Stimulated activated CD4-positive, alpha-beta T cell treated with anti-CD3 and anti-CD28 coated beads, Interleukin-1b, Interleukin-23, amount 100 ng/mL, for 48 hours (primary cell): ENCODE measurements at places on chromosomes 2 and 18.

DNA sequence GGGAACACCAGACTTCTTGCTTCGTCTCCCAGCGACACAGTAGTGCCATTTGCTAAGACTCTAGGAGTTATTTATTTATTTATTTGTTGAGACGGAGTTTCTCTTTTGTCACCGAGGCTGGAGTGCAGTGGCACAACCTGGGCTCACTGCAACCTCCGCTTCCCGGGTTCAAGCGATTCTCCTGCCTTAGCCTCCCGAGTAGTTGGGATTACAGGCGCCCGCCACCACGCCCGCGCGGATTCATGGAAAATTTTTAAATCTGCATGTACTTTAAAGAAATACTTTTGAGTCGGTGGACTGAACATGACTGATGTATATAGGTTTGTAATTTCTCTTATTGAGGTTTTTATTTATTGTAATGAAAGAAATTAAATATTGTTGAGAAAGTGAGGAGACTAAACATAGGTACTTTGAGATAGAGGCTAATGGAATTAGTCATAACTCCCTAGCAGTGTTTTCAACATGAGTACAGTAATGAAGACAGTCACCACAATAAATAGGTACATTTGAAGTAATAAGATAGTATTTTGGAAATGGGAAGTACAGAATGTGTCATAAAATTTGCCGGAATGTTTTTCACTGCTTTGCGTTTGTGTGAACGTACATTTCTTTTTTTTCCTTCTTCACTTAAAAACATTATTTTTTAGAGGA lies 983 bp downstream of the MTX2 start:
- DNase-seq = no peak

DNA sequence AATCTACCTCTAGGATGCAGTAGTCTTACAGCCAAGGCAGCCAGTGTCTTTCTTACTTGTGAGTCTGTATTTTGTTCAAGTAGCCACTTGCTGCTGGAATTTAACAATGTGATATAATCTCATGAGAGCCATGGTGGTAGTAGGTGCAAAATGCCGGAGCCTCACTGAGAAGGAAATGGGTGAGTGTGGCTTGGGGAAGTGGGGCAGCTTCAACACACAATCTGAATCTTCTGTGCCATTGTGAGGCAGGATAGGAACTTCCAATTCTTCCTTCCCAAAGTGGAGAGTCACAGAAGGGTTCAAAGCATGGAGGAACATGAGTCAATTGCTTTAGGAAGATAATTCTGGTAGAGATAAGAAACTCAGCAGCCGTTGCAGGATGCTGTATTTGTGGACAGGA lies 158.7 kb upstream of the APCDD1 start:
- DNase-seq = no peak

- no peak for DNase-seq
Measured at GRCh38 chr18:31686572-31686971, 2.2 kb upstream of the B4GALT6 start.

GRCh38 chr18:45860492-45860891 lies 35.0 kb downstream of the SIGLEC15 start:
- no peak for DNase-seq

GRCh38 chr18:30915336-30915988 lies 127.1 kb downstream of the DSC3 start:
- no peak for DNase-seq

GRCh38 chr2:176293334-176293733 lies 24.1 kb downstream of the MTX2 start:
- DNase-seq = no peak

GRCh38 chr2:30456106-30456505 lies 9.1 kb downstream of the LCLAT1 start:
- no peak for DNase-seq

- no peak for DNase-seq
Measured at GRCh38 chr2:46715541-46715940, 200.1 kb downstream of the MCFD2 start.

- DNase-seq = no peak
Measured at GRCh38 chr2:64640153-64641044, 13.3 kb downstream of the SERTAD2 start.

GRCh38 chr2:201273330-201273983 lies 13.1 kb downstream of the CASP8 start:
- DNase-seq = no peak

GRCh38 chr2:65073879-65074565 lies 17.8 kb downstream of the CEP68 start:
- no peak for DNase-seq

DNA sequence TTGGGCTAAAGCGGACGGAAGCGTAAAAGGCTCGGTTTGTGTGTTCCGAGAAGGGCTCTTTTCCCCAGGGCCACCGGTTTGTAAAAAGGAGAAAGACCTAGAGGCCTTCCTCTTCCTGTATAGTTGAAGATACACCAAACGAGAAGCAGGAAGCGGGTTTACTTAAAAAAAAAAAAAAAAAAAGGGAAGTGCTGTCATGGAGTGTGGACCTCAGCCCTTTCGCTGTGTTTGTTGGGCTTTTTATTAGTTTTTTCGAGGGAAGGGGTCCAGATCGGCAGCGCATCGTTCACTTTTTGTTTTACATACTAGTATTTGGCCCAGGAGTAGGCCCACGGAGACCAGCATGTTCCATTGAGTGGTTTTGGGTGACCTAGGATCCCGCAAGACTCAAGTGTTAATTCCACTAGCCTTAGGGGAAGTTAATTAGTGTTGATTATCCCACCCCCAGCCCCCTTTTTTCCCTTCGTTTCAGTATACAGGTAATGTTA lies 676 bp downstream of the ACTR2 start:
- DNase-seq = peak; percentile 14

GRCh38 chr2:191740016-191740419 lies 62.1 kb downstream of the NABP1 start:
- peak; percentile 45 for DNase-seq

DNA sequence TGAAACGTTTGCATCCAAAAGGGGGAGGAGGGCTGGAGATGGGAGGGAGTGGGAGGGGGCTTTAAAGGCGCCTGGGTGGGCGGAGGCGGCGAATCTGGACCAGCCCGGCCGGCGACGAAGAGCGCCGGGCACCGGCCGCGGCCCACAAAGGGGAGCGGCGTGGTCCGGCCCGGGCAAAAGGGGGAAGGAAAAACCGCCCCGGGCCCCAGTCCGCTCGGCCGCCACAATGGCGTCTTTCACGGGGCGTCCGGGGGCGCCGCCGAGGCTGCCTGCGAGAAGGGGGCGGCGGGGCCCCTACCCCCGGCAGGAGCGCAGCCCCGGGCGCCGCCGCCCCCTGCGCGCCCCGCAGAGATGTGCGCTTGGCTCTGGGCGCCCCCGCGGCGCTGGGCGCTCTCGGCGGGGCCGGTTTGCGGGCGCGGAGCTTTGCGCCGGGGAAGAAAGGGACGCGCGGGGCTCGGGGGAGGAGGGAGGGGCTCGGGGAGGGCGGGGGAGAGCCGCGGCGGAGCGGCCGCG lies 108.1 kb upstream of the KCTD1 start:
- DNase-seq = no peak

- DNase-seq = no peak
Measured at GRCh38 chr2:3787768-3788167, 84.4 kb downstream of the DCDC2C start.

DNA sequence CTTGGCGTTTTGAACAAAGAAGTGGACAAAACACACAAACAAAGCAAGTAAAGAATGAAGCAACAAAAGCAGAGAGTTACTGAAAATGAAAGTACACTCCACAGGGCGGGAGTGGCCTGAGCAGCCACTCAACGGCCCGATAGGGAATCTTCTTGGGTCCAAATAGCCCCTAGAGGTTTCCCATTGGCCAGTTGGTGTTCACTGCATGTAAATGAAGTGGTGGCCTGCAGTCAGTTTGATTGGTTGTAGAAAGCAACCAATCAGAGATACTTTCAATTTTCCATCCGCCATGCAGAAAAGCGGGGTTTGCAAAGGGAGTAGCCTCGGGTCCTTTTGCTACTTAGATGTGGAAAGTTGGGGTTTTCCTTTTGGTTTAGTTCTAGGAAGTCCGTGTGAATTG lies 31.6 kb downstream of the CYBRD1 start:
- DNase-seq = no peak

GRCh38 chr2:85797921-85798320 lies 44.1 kb downstream of the ATOH8 start:
- no peak for DNase-seq

- DNase-seq = no peak
Measured at GRCh38 chr18:7609617-7610016, 42.5 kb downstream of the PTPRM start.

- DNase-seq = no peak
Measured at GRCh38 chr2:105136394-105136793, 98.5 kb downstream of the MRPS9 start.

- no peak for DNase-seq
Measured at GRCh38 chr2:70496819-70497218, 56.8 kb downstream of the TGFA start.

GRCh38 chr2:85584857-85585780 lies 888 bp downstream of the VAMP5 start:
- peak; percentile 33 for DNase-seq

DNA sequence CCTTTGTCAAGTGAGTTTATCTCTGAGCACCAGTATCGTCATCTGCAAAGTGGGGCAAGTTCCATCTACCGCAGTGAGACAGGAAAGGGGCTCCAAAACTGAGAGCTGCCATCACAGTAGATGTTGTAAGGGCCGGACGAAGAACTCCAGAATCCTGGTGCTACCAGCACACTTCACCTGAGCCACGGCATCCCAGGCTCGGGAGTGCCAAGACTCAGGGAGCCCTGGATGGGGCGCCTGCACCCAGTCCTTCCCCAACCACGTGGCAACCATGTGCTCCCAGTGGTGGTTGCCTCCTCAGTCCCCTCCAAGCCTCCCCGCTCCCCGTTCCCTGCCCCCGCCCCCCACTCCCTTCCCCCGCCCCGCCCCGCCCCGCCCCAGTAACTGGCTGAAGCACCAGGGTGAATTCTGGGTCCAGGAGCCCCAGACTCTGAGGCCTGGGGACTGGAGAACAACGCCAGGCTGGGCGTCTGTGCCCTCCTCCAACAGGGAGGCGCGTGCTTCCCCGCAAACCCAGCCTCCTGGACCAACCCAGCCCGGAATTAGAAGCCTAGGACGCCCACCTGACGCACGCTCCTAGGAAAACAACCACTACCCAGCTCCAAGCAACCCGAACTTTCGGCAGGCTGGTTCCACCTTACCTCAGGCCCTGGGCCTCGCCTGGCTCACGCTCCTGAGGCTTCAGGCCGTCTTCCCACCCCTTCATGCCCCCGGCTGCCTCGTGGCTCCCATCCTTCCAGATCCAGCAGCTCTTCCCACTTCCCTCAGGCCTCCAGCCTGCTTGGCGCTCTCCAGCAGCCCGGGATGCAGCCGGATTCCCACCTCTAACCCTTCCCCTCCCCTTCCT lies 67.6 kb downstream of the LAMA3 start:
- DNase-seq = no peak

DNA sequence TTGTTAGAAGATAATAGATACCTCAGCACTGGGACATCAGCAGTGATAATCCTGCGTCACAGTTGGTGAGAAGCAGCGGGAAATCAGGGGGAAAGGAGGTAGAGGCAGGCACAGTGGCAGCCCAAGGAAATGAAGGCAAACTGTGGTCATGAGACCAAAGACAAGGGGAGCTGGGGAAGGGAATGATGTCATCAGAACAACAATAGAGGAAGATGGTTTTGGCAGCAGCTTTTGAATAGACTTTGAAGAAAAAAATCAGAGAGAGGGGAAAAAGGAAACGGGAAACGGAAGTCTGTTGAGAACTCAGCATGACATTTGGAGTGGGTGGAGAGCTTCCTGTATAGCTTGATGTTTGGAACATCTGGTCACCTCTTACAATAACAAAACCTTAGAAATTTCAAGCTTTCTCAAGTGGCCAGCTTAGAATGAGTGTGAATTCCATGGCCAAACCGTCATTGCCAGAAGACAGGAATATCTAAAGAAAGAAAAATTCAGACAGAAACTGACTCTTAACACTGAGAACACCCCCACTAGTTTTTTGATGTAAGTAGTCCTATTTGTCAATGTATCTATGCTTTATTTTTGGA lies 18.4 kb upstream of the YES1 start:
- DNase-seq = no peak

GRCh38 chr2:11824901-11825828 lies 78.7 kb downstream of the LPIN1 start:
- no peak for DNase-seq

GRCh38 chr2:204280262-204280668 lies 265.0 kb upstream of the PARD3B start:
- no peak for DNase-seq

- DNase-seq = no peak
Measured at GRCh38 chr18:23077493-23078256, 57.6 kb upstream of the CABLES1 start.

- DNase-seq = no peak
Measured at GRCh38 chr18:8812631-8813030, 107.3 kb downstream of the MTCL1 start.

DNA sequence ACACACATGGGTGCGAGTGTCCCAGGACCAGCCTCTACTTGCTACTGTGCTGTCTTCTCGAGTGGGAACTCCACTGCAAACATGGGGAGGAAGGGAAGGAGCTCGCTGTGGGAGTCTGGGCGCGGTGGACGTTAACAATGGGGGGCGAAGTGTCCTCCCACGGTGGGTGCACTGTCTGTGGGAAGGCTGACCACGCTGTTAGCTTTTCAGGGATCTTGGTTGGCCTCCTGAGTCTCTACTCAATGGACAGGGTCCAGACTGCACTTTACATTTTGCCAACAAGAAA lies 146.7 kb downstream of the MBP start:
- DNase-seq = no peak

GRCh38 chr18:77063260-77063659 lies 69.3 kb downstream of the MBP start:
- peak; percentile 84 for DNase-seq

DNA sequence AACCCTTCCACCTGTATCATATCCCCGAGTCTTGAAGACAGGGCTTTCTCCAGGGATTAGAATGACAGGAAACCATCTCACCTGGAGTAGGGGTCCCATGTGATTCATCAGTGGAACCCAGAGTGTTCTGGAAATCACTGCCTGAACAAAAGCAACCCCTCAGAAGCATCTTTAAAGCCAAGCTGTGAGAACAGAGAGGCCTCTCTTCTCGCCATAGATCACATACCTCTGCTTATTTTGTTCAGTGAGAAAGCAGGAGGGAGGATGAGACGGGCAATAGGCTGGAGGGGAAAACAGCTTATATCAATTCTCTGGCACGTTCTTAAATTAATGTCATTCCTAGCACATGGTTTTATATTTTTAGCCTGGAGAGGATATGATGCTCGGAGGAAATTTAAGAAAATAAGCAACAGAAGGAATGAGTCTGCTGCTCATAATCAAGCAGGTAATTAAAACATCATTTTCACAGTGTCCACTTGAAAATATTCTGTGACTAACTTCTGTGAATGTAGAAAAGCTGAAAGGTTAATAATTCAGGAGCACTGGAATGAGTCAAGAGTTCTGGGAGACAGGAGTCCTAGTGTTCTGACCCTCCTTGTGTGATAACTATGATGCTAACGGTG lies 213.6 kb upstream of the SP5 start:
- DNase-seq = no peak

GRCh38 chr2:17626986-17627385 lies 86.5 kb downstream of the VSNL1 start:
- DNase-seq = no peak

DNA sequence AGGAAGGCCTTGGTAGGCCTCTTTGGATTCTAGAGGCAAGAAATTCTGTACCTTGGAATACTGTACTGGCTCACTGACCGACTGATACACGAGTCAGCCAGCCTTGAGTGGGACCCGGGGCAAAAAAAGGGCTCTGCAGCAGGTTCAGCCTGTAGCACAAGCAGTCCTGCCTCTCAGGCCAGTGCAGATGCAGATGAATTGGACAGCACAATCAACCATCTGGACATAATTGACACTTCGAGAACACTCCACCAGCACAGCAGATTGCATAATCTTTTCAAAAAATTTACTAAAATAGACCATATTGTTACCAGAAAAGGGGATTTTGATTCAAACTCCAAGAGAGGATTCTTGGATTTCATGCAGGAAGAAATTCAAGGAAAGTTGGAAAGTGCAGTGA lies 241.6 kb downstream of the RPIA start:
- DNase-seq = no peak
